ENCODE measurements at places on chromosomes 6 and 20.
A peak's percentile ranks its signal among the peaks of the same experiment; 100 is the strongest.

GRCh38 chr6:107707346-107708275 is 116.5 kb downstream of the SCML4 start:
- DNase-seq: no peak

- DNase-seq: peak; percentile 52
Measured at GRCh38 chr6:138795809-138796603, at the start of gene ECT2L. ECT2L (plus strand) TSS chr6:138796087; CDS start chr6:138813275, 17,188 bp downstream.

DNA sequence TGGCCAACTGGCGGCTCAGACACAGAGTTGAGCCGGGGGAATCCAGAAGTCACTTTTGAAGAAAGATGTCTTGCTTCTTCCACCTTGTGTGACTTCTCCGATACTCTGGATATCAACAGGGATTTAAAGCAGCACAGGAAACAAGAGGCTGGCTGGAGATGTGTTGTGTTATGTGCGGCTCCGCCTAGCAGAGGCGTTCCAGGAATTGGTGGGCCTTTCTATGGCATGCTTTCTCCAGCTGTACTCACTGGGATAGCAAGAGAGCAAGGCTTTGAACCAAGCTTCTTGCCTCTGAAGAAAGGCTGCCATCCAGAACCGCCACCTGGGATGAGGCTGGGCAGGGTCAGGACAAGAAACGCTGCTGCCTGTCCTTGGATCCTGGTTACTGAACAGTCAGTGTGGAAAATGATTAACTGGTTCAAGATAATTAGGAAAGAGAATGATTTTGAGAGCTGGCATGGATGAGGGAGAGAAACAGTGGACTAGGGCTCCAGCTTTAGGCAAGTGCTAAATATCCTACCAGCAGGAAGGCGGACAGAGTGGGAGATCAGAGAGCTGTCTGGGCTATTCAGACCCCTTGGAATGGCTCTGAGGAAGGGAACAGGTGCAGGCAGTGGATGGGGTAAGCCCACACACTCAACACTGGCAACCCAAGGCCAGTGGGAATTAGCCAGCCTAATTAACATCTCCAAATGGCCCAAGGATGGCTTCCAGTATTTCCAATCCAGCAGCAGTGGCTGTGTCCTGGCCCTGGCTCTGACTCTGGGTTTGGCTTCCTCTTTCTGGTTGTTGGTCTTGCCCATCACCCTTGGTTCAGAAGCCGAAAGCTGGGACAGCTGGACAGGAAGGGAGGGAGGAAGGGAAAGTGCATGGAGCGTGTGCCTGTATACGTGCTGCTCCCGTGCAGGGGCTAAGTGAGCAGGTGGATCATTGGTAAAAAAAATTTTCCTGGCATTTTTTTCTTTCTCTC is 31.9 kb downstream of the INSM1 start:
- DNase-seq: peak; percentile 27

DNA sequence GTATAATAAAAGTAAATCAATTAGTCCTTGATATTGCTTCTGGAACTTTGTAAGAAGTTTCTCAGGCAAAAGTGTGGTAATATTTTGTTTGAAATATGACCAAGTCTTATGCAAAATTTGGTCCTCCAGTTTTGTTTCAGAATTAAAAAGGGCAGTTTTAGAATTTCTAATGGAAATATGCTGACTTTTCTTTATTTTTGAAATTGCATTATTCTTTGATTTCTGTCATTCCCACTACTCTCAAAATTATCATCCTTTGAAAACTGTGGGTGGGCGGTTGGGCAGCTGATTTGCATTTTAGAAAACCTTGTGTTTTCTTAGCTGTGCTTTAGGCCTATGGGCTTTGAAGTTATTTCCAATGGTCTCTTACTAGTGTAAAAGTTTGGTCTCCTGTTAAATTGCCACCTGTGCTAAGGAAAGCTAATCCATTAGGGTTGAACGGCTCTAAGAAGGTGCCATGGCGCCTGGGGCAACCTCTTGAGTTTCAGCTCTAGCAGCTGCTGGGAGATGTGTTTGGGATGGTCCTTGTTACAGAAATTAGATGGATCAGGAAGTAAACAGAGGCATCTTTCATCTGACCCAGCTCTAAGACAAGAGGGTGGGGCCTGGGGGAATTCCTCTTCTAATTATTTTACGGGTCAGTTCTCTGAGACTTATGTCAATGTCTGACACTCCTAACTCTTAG is 880.8 kb upstream of the SLC35B3 start:
- DNase-seq: no peak

DNA sequence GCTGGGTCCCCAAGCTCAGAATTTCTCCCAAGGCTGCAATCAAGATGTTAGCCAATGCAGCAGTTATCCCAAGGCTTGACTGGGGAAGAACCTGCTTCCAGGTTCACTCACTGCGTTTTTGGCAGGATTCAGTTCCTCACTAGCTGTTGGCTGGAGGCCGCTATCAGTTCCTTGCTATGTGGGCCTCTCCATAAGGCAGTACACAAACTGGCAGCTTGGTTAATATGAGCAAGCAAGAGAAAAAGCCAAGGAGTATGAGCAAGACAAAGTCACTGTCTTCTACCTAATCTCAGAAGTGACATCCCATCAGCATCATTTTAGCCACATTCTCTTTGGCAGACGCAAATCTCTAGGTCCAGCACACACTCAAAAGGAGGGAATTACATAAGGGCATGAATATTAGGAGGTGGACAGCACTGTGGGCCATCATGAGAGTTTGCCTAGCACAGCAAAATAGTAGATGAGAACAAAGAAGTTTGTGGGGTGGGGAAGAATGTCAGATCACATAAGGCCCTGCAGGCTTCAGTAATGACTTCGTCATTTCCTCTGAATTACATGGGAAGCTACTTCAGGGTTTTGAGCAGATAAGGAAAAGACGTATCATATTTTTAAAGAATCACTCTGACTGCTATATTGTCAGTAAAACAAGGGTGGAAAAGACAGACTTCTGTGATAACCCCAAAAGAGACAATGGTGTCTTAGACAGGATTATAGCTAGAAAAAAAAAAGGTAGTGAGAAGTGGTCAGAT is 25.5 kb downstream of the LMBRD1 start:
- DNase-seq: no peak

GRCh38 chr6:18219591-18219990 is 44.7 kb downstream of the DEK start:
- no peak for DNase-seq

- DNase-seq: no peak
Measured at GRCh38 chr20:840858-841567, 7.5 kb downstream of the FAM110A start.

DNA sequence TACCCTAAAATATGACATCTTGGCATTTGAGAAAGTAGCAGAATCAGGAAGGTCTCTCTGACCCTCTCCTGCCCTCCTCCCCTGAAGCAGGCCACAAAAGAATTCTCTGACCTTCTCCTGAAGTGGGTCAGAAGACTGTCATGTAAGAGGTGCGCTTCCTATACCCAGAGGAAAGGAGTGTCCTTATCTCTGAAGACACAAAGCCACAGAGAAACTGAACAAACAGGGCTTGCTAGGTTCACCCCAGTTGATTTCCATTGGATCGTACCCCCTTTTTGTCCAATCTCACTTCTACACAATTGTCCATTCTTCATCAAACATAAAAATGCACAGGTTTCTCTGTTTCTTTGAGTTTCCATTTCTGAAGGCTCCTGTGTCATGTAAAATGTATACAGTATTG is 272.0 kb upstream of the SOX4 start:
- DNase-seq: no peak

- no peak for DNase-seq
Measured at GRCh38 chr20:5168651-5169396, 42.0 kb downstream of the CDS2 start.

DNA sequence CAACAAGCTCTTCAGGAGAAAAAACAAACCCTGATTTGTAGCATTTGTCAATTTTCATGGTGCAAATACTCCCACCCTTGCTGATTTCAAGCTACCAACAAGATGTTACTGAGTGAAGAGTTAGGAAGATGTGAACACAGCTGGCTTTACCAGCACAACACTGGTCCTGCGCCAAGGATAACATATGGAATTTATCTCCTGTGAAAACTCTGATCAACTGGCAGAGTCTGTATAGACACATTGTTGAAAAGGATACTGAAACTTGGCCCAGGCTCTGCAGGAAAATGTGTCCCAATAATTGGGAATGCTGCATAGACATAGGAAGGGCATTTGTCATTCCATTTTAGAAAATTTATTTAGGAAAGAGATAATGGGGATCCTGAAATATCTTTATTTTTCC is 29.0 kb downstream of the OTOR start:
- DNase-seq: no peak

GRCh38 chr6:63278916-63279315 is 40.9 kb downstream of the LGSN start:
- no peak for DNase-seq

DNA sequence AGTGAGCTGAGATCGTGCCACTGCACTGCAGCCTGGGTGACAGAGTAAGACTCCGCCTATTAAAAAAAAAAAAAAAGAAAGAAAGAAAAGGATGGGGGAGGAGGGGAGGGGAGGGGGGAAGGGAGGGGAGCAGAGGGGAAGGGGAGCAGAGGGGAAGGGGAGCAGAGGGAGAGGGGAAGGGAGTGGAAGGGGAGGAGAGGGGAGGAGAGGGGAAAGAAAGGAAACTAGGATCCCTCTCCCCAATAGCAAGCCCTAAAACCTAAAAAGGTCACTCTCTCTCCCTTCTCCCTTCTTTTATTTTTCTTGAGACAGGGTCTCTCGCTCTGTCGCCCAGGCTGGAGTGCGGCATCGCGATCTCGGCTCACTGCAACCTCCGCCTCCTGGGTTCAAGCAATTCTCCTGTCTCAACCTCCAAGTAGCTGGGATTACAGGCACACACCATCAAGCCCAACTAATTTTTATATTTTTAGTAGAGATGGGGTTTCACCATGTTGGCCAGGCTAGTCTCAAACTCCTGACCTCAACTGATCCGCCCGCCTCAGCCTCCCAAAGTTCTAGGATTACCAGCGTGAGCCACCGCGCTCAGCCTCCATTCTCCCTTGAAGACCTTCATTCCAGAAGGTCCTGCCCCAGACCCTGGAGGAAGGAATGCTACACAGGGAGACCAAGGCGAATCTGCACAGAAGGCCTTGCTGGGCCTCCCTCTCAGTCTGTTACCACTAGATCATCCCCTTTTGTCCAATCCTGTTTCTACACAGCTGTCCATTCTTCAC is 45.8 kb upstream of the PIM1 start:
- no peak for DNase-seq

DNA sequence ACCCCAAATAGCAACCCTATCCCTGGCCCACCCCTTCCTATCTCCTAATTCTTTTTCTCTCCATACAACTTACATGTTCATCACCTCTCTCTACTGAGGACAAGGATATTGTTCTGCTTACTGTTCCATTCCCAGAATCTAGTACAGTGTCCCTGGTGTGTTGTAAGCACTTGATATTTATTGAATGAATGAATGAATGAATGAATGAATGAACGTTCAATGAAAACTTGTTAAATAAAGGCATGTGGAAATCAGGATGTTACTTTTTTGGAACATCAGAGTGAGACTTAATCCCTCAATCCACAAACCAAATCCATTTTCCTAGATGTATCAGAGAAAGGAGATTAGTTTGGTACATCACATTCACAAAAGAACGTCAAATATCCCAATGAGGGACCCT is 6.8 kb upstream of the JPH2 start:
- DNase-seq: no peak

DNA sequence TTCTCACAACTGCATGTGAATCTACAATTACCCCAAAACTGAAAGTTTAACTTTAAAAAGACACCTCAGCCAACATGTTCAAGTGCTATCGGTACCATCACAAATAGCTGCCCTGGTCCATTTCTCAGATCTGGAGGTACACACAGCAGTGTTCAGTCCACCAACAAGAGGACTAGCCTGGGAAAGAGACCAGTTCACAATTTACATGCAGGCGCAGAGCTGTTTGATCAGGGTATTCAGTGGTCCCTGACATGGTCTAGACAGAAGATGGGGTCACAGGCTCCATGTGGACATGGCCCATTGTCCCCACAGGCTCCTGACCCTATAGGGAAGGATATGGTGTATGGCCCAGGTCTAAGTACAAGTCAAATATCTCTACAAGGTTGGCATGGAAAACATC is 15.6 kb upstream of the TGM6 start:
- DNase-seq: no peak

- DNase-seq: no peak
Measured at GRCh38 chr20:2559651-2560050, 23.3 kb downstream of the TMC2 start.

DNA sequence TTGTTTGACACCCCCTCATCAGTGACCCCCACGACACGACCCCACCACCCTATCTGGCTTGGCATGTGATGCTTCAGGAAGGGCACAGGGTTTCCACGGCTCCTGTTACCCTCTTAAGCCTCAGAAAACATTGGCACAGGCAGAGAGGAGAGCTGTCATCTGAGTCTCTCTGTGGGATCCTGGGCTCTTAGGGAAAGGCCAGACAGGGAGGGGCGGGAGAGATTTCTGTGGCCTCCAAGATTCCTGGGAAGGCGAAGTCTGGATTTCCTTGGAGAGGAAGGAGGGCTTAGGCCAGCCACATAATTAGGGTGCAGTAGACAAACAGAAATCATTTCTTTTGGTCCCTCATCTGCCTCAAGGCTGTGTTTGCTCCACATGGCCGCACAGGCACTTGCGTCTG is 191.6 kb upstream of the SNX9 start:
- no peak for DNase-seq

- DNase-seq: no peak
Measured at GRCh38 chr6:27977387-27977786, 20.3 kb downstream of the OR2B6 start.

DNA sequence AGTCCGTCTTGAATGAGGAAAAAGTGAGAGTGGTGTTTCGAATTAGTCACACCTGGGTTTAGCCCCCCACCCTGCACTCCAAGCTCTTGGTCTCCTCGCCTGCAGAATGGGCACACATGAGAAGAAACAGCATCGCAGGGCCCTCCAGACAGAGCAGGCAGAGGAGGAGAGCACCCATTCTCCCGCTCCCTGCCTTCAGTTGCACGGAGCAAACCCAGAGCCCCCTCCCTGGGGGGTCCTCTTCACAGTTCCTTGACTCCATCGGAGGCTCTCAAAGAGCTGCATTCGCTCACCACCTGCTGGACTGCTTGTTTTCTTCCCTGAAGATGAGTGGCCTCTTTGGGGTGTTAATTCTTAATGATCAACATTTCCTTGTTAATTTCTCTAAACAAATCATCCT is 5.1 kb downstream of the CST7 start:
- no peak for DNase-seq

DNA sequence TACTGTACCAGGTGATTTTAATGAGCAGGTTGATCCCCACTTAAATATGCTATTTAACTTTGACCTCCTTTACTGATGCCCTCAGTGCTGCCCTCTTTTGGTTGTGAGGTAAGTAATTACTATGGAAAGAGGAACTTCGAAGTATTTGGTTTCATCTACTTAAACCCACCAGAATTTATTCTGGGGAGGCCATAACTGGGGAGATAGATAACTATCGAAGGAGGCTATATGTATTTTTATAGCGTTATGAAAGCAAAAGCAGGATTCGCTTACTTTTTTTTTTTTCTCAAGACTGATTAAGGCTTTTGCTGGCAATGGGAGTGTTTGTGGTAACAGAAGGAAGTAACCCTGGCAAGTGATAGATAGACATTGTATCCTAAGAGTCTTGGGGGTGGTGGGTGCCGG is 168.9 kb upstream of the CENPW start:
- no peak for DNase-seq

DNA sequence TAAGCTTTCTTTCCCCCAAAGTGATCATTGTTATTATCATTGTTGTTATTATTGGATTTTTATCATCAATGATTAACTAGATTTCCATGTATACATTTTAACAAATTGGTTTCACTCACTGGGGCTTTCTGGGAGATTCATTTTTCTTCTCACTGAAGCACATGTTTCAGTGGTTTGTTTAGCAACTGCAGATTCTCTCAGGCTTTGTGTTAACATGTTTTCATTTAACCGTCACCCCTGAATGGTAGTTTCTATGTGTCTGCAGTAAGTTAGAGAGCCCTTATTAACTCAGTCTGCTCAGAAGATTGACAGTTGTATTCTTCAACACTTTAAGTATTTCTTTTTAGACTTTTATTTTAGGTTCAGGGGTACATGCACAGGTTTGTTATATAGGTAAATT is 12.4 kb downstream of the ZKSCAN4 start:
- no peak for DNase-seq

All from tibial artery (tissue), 4 donors.